ENCODE measurements at places on chromosomes 6 and 20. TPM values are rescaled to one million over a fixed set of nuclear protein-coding genes. Genes with fewer than 3 reads are reported as not detected.

- H3K27ac ChIP-seq, result no peak overlapping the region
- no peak overlapping the region for H3K4me3 ChIP-seq
- peaks cover 9% of the 10 kb centered on the region for H3K27me3 ChIP-seq
- no peak for DNase-seq
Measured at GRCh38 chr6:135195522-135195921, 14.4 kb downstream of the MYB start.

The SEC23B gene
- 56.0 TPM for total RNA-seq

The PRRT1 gene
- not detected for total RNA-seq

The SIRPG gene
- total RNA-seq, result not detected

The C6orf163 gene
- total RNA-seq, result 0.88 TPM

GRCh38 chr6:527989-528673 lies 128.8 kb downstream of the HUS1B start:
- H3K4me1 ChIP-seq, result no peaks in the 10 kb centered on the region
- H3K27ac ChIP-seq, result no peak overlapping the region
- no peak for DNase-seq
- H3K4me3 ChIP-seq, result no peak overlapping the region
- peaks cover 51% of the 10 kb centered on the region for H3K36me3 ChIP-seq

DNA sequence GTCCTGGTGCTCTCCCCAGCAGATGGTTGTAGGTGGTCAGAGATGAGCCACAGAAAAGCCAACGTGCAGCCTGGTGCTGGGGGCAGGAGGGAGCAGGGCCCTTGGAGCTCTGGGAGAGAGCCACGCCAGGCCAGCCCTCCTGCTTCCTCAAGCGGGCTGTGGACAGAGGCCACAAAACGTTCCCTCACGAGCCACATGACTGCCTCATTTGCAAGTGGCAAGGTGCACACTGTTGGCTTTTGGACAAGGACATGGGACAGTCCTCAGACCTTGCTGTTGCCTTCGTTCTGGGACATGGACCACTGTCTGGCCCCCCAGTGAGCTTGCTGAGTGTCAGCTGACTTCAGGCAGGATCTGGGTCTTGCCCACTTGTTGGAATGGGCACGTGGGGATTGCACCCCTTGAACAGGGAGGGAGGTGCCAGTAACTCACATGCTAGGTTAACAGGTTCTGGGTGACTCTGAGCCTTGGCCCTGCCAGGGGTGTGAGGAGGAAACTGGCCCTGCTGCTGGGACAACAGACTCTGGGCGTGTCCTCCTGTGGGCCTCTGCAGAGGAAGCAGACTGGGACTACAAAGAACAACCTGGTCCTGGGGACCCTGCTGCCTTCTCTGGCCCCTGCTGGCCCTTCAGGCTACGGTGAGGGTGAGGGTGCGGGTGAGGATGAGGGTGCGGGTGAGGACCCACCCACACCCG lies 2.6 kb downstream of the SLCO4A1 start:
- 0 out of 2 replicates have a peak, but pooled peaks cover 2% of the 10 kb centered on the region for H3K36me3 ChIP-seq
- no peak overlapping the region for H3K4me3 ChIP-seq
- peaks cover 21% of the 10 kb centered on the region for H3K4me1 ChIP-seq
- no peak overlapping the region for H3K27ac ChIP-seq
- peaks cover 3% of the 10 kb centered on the region for H3K27me3 ChIP-seq
- no peak for DNase-seq

DNA sequence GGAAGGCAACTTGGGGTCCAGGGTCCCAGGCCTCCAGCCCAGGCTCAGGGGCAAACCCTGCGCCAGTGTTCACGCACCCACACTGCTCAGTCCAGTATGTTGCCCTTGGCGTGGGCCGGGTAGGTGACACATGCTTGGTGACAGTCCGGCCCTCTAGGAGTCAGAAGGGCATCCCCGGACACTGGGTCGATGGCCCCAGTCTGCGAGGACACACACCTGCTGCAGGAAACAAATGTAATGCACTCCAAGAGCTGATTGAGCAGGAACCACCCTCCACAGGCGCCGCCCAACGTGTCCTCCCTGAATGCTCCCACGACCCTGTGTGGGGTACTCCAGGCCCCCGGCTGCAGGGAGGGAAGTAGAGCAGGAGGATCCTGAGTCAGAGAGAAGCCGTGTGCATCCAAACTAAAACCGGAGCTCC lies 160.7 kb downstream of the DLL1 start:
- DNase-seq, result peak; percentile 33
- H3K4me1 ChIP-seq, result no peaks in the 10 kb centered on the region
- H3K36me3 ChIP-seq, result no peaks in the 10 kb centered on the region
- no peak overlapping the region for H3K4me3 ChIP-seq
- no peaks in the 10 kb centered on the region for H3K27me3 ChIP-seq

The ARMC12 gene
- total RNA-seq, result not detected

The SMIM8 gene
- total RNA-seq, result 5.1 TPM

- H3K27ac ChIP-seq, result no peak overlapping the region
- DNase-seq, result no peak
- H3K36me3 ChIP-seq, result peaks cover 30% of the 10 kb centered on the region
- no peak overlapping the region for H3K4me3 ChIP-seq
- H3K4me1 ChIP-seq, result peaks cover 14% of the 10 kb centered on the region
Measured at GRCh38 chr6:3019065-3019464, 19.4 kb downstream of the NQO2 start.

- H3K36me3 ChIP-seq, result no peaks in the 10 kb centered on the region
- no peaks in the 10 kb centered on the region for H3K27me3 ChIP-seq
- H3K4me1 ChIP-seq, result no peaks in the 10 kb centered on the region
- H3K27ac ChIP-seq, result no peak overlapping the region
Measured at GRCh38 chr6:2141644-2142290, 103.6 kb downstream of the GMDS start.

The LRRN4 gene
- total RNA-seq, result not detected

The VGLL2 gene
- total RNA-seq, result not detected

The NKX2-2 gene
- 5.7 TPM for total RNA-seq

DNA sequence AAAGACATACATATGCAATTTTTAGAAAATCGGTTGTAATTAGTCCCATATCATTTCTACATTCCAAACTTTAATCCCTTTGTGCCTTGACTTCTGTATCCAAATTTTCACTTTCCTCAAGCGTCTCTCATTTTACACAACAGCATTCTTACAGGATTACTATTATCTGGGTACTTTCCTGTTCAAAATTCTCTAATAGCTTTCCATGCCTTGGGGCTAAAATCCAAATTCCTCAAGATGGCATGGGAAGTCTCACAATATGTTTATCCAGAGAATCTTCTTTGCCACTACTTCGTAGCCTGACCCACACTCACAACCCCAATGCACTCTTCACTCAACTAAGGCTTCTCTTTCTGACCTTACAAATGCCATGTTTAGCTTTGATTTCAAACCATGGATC lies 125.0 kb downstream of the TBX18 start:
- H3K4me1 ChIP-seq, result peaks cover 26% of the 10 kb centered on the region
- H3K36me3 ChIP-seq, result no peaks in the 10 kb centered on the region
- no peak for DNase-seq
- H3K4me3 ChIP-seq, result no peak overlapping the region

The GUCA1A gene
- not detected for total RNA-seq

The RARS2 gene
- 50.4 TPM for total RNA-seq

The BPI gene
- total RNA-seq, result 0.11 TPM

- no peaks in the 10 kb centered on the region for H3K36me3 ChIP-seq
- no peak for DNase-seq
- H3K27me3 ChIP-seq, result no peaks in the 10 kb centered on the region
- H3K4me3 ChIP-seq, result no peak overlapping the region
Measured at GRCh38 chr6:136351518-136352110, 62.0 kb upstream of the BCLAF1 start.

The ABHD12 gene
- total RNA-seq, result 70.9 TPM

Measured in SJSA1 (cell line).